ENCODE measurements at places on chromosomes 5 and 9.

GRCh38 chr9:13428766-13429165 is 149.3 kb upstream of the MPDZ start:
- H3K27me3 ChIP-seq: no peaks in the 10 kb centered on the region
- H3K36me3 ChIP-seq: no peaks in the 10 kb centered on the region
- peaks cover 16% of the 10 kb centered on the region for H3K4me1 ChIP-seq
- H3K4me3 ChIP-seq: no peak overlapping the region

DNA sequence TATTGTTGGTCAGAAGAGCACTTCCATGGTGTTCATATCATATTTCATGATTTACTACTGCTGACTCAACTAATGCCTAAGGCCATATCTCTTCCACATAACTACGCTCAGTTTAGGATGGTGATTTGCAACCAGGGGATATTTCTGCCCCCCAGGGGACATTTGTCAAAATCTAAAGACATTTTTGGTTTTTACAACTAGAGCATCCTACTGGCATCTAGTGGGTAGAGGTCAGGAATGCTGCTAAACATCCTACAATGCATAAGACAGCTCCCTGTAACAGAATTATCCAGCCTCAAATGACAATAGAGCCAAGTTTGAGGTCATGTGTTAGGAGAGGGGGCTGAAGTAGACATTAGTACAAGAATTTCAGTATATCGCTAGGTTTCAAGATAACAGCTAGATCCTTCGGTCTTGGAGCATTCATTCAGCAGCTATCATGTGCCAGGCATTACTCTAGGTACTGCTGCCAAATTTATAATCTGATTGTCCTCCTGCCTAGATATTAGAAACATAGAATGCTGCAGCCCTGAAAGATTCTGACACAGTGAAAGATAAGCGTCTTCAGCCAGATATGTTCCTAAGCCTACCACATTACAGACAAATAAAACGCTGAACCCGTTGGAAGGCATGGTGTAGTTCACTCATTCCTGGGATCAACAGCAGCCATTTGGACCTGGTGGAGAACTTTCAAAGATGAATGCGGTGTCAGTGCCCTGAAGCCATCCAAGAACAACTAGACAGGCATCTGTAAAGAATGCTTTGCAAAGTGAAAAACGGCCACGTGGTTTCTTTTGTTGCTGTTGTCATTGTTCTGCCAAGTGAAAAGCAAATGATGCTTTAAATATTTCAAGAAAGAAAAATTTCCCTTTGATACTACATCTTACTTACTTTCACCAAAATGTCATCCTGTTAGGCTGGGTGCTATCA is 55.5 kb upstream of the FST start:
- H3K27me3 ChIP-seq: no peaks in the 10 kb centered on the region
- H3K4me3 ChIP-seq: no peak overlapping the region
- H3K4me1 ChIP-seq: peaks cover 23% of the 10 kb centered on the region

GRCh38 chr5:3317051-3317795 is 278.4 kb upstream of the IRX1 start:
- no peaks in the 10 kb centered on the region for H3K4me1 ChIP-seq
- H3K4me3 ChIP-seq: no peak overlapping the region
- no peak for DNase-seq
- no peaks in the 10 kb centered on the region for H3K27me3 ChIP-seq
- no peaks in the 10 kb centered on the region for H3K36me3 ChIP-seq

DNA sequence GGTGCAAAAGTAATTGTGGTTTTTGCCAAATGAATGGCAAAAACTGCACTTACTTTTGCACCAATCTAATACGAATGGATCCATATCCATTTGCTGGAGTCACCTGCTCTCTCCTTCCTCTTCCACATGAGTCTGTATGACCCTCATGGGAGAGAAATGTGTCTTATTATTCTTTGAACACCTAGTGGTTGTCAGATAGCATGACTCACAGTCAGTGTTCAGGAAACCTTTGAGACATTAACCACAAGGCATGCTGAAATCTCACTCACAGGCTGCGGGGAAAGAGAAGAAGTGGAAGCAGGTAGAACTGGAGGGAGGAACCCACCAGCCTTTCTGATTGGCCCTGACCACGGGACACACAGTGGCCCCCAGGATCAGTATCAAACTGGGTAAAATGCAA is 222.8 kb upstream of the KLF4 start:
- H3K4me3 ChIP-seq: no peak overlapping the region
- no peaks in the 10 kb centered on the region for H3K4me1 ChIP-seq
- H3K36me3 ChIP-seq: no peaks in the 10 kb centered on the region
- DNase-seq: no peak
- H3K27ac ChIP-seq: no peak overlapping the region

- H3K4me3 ChIP-seq: no peak overlapping the region
- no peak overlapping the region for H3K27ac ChIP-seq
- H3K4me1 ChIP-seq: no peaks in the 10 kb centered on the region
- no peak for DNase-seq
Observed at GRCh38 chr5:176485176-176485575, 37.0 kb downstream of the FAF2 start.
